ENCODE measurements at places on chromosomes 3 and 15.

DNA sequence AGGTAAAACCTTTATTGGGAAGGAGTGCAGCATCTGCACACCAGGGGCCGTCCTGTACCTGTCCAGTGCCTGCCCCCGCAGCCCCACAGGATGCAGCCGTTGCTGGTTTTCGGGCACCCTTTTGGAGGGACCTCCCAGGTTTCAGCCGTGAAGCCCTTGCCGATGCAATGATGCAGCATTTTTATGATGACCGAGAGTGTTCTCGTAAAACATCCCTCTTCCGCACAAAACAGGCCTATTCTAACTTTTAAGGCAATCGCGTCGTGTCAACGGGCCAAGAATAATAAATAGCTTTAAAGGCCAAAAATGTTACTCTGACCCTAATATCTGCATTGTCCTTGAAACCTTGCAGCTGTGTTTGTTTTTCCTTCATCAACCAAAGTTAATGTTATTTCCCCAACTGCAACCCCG, 126.1 kb downstream of the LRRK1 start:
- no peak for DNase-seq

GRCh38 chr15:98714922-98715321, 66.6 kb downstream of the IGF1R start:
- no peak for DNase-seq

- peak; percentile 39 for DNase-seq
Measured at GRCh38 chr3:58414538-58415197, 19.0 kb downstream of the PDHB start.

DNA sequence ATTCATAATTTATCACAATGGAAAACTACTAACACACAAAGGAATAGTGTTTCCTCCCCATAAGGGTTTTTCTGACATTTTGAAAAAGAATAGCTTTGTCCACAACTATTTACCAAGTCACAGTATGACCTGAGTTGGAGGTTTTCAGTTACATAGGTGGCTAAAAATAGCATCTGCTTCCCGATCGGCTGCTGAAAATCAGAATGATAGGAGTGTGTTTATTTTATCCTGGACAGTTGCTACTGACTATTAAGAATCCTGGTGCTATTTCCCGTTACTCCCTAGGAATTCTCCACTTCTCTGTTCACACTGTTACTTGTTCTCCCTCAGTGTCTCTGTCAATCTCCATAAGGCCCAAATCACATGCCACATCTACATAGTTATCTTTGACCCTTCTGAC, 353.9 kb upstream of the RARB start:
- DNase-seq, result no peak

- no peak for DNase-seq
Measured at GRCh38 chr3:170324962-170325361, 32.6 kb upstream of the SKIL start.

GRCh38 chr3:72891053-72891855, 3.4 kb downstream of the GXYLT2 start:
- DNase-seq, result no peak

DNA sequence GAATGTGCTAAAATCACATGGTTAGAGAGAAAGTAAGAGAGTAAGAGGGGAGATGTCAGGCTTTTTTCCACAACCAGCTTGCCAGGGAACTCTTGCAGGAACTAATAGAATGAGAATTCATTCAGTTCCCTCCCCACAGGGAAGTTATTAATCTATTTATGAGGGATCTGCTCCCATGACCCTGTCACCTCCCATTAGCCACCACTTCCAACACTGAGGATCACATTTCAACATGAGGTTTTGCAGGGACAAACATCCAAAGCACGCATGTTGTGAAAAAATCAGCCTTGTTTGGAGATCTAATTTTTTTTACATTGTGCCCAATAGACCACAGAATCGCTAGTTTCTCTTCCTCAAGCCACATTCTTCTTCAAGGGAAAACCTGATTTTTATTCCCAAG, 904.0 kb downstream of the TBL1XR1 start:
- no peak for DNase-seq

DNA sequence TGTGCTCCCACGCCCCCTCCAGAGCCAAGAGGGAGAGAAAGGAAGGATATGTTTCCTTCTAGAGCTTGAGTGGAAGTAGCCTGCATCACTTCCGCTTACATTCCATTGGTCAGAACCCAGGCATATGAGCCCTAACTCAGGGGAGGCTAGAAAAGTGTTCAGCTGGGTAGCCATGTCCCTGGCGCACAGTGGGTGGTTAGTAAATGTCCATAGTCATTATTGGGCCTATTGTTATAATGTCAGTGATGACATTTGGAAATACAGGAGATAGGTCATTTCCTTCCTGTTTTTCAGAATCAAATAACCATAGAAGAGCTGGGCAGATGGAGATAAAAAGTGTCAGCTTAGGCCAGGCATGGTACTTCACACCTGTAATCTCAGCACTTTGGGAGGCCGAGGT, 27.3 kb downstream of the CD276 start:
- no peak for DNase-seq

DNA sequence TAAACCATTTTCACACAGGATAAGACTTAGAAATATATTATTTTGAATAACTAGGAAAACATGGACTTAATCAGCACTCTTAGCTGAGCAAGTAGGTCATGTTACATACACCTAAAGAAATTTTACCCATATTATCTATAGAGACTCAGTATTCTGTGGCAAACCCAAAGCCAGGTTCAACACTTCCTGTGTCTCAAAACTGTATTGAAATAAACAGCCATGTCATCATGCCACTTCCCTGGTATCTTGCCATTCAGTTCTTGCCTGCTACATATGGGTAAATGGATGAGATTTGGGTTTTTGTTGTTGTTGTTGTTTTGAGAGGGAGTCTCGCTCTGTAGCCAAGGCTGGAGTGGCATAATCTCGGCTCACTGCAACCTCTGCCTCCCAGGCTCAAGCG, 141.5 kb upstream of the PLXND1 start:
- DNase-seq, result no peak

GRCh38 chr3:189288348-189289235, 116.8 kb downstream of the TPRG1 start:
- DNase-seq, result no peak

GRCh38 chr3:141076797-141077571, 25.8 kb downstream of the SPSB4 start:
- peak; percentile 86 for DNase-seq

GRCh38 chr3:148309390-148310035, 388.2 kb upstream of the AGTR1 start:
- DNase-seq, result peak; percentile 31

DNA sequence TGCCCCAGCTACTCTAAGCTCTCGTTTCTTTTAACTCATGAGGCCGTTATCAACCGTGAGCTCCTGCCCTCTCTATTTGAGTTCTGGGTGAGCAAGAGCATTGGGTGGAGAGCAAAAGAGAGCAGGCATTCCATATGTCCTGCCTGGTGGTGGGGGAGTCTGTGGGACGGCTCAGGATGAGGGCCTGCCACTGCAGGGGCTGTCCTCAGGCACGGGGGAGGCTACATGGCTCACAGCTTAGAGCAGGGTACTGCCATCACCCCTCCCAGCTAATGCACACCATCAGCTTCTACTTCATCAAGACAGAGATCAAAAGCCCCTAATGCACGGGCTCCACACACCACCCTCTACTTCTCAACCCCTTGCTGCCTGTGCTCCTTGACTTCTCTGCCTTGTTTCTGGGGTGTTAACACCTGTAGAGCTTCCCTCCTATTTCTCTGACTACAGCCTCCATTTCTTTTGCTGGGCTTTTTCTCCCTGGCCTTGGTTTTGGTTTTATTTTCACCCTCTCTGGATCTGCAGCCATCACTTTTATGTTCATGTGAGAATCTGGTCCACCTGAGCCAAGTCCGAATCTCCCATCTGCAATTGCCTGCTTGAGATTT, 114.1 kb downstream of the ALDH1A2 start:
- DNase-seq, result no peak

- DNase-seq, result no peak
Measured at GRCh38 chr3:42805141-42805821, 991 bp upstream of the HIGD1A start.

GRCh38 chr3:42790714-42791229, 13.5 kb downstream of the HIGD1A start:
- DNase-seq, result no peak

GRCh38 chr3:140365872-140366697, 311.8 kb upstream of the TRIM42 start:
- DNase-seq, result no peak

DNA sequence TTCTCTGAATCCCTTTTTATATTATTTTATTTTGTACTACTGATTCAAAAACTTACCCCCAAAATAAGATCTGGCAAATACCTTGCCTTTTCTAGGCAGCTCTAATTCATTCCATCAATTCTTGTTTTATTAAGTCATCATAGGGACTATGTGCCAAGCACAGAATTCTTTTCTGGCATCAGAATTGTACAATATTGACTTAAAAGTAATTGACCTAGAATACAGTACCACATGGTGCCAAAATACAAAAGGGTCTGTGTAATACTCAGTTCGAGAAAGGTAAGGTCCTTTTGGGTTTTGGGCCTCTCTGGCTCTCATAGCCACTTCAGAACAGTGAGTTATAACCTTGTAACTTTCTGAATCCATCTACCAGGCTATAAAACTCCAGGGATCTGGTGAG, 46.2 kb downstream of the KBTBD8 start:
- DNase-seq, result no peak

GRCh38 chr15:70775160-70775559, 11.8 kb upstream of the UACA start:
- DNase-seq, result no peak

- DNase-seq, result no peak
Measured at GRCh38 chr3:145869958-145870357, 291.0 kb downstream of the PLOD2 start.

GRCh38 chr15:31471731-31472430, 145.2 kb downstream of the KLF13 start:
- no peak for DNase-seq

- no peak for DNase-seq
Measured at GRCh38 chr15:75749820-75750219, 37.2 kb upstream of the CSPG4 start.

DNA sequence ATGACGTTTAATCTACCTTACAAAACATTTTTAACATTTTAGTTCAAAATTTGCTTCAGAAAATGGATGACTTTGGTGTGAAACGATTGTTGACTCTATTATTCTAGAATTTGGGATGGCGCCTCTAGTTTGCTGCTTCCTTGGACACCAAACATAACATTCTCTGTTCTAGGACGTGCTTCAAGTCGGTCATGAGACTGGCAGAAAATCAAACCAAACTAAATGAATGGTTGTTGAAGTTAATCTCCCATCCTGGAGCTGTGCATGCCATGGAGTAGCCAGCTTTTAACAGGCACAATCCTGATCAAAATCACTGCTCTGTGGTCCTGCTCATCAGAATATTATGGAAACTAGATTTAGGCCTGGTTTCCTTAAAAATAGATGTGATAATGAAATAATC, 9.6 kb upstream of the LRRFIP2 start:
- no peak for DNase-seq

GRCh38 chr3:171173736-171174135, 147.2 kb upstream of the SLC2A2 start:
- no peak for DNase-seq

- no peak for DNase-seq
Measured at GRCh38 chr3:43485931-43486330, 135.9 kb downstream of the ANO10 start.

- no peak for DNase-seq
Measured at GRCh38 chr15:39628546-39629257, 47.8 kb downstream of the THBS1 start.

GRCh38 chr15:38398134-38398533, 55.8 kb upstream of the FAM98B start:
- DNase-seq, result no peak

- DNase-seq, result no peak
Measured at GRCh38 chr3:52046186-52046901, 10.0 kb downstream of the DUSP7 start.

- DNase-seq, result no peak
Measured at GRCh38 chr15:86076468-86076867, 3.2 kb upstream of the AGBL1 start.

DNA sequence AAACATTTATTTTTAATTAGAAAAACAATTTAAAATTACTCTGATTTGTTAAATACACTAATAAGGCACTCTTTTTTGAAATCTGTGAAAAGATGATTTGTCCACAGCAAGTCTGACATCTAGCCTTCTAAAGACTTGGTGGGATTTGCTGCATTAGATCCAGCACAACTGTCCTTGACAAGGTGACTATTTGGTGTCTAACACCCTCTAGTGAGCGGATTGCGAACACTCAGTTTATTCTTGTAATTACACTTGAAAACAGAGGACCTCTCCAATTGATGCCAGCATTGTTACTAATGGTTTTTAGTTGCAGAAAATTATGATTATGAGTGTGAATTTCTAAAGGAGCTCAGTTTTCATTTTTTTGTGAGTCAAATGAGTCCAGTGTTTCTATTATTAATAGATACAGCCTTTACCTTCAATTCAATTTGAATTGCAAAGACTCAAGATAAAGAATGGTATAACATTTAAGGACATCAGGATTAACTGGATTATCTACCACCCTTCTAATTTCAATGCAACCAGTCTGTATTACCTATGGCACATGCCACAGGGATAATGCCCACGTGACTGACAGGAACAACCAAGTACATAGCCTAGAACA, 29.7 kb upstream of the STRIT1 start:
- peak; percentile 76 for DNase-seq

DNA sequence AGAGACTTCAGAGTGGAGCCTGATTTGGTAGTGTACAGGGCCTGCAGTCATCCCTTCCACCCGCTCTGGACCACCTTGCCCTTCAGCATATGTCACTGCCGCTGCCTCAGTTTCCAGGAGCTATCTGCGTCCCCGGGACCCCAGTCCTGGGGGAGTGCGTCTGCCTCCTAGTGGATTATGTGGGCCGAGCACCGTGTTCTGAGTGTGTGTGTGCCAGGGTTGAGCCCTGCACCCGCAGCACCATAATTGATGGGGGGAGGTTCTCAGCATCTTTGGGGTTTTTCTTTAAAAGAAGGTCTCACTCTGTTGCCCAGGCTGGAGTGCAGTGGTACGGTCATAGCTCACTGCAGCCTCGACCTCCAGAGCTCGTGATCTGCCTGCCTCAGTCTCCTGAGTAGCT, 33.6 kb downstream of the CD276 start:
- no peak for DNase-seq

GRCh38 chr15:56804279-56804678, 71.0 kb upstream of the ZNF280D start:
- no peak for DNase-seq

DNA sequence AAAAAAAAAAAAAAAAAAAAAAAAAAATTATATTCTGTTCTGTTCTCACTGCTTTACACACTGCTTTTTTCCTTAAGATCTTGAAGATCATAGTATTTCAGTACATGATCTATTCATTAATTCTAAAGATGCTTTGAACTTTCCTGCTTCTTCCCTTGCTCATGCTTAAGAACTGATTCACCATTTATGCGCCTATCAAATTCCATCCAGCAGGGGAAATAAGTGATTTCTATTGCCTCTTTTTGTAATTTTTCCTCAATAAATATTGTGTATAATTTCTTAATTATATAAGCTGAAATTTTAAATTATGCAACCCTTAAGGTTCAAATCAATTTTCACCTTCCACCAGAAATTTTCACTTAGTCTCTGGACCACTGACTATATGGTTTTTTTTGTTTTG, 10.6 kb downstream of the DENND6A start:
- no peak for DNase-seq

GRCh38 chr15:59764775-59765174, 75.7 kb upstream of the BNIP2 start:
- no peak for DNase-seq

Measured in NCI-H1105 (cell line).